ENCODE measurements at places on chromosomes 3 and 15. TPM values are rescaled to one million over a fixed set of nuclear protein-coding genes. Genes with fewer than 3 reads are reported as not detected.

DNA sequence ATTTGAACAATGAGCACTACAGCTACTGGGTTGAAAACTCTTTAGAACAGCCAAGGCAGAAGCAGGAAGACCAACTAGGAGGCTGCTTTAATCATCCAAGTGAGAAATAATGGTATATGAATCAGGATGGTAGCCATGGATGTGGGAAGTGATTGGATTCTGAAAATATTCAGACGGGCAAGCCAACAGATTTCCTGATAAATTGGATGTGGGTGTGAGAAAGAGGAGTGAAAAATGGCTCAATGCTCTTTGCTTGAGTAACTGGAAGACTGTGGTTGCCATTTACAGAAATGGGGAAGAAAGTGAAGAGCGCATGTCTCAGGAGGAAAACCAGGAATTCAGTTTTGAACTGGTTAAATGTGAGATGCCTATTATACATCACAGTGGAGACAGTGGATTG, 50.4 kb downstream of the ISL2 start:
- no peak for DNase-seq

DNA sequence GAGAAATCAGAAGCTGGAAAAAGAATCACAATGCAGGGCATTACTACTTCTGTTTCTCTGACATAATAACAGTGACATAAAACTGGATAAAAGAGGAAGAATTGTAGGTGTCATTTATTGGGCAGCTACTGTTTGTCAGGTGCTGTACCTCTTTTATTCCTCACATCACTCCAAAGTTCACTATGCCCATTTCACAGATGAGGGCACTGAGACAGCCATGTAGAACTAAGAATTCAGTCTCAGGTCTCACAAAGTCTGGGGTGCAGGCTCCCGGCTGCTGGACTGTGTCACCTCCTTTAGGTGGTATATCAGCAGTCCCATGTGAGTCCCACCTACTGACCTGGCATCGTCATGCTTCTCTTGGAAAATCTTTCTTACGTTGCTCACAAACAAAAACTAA, 20.8 kb downstream of the TMEM212 start:
- no peak for DNase-seq

The DAZL gene
- 0.31 TPM for polyA plus RNA-seq

The IGSF11 gene
- polyA plus RNA-seq, result 0.55 TPM

- no peak for DNase-seq
These were observed 239.9 kb downstream of the EPHB1 start for GRCh38 chr3:135034891-135035440.

DNA sequence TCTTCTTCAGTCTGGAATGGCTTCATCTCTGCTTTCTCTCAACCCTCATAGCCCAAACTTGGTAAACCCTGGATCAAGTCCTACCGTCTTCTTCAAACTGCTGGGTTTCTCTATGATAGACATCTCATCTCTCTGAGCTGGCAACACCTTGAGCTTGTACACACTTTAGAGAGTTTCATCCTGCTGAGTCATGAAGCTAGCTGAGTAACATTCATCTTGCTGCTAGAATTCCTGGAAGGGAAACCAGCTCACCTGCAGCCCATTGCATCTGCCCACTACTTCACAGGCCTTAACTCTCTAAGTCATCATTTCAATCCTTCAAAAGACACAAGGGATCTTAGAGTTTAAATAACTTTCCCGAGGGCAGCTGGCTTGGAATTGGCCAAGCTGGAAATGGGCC, 175.5 kb upstream of the RORA start:
- DNase-seq, result no peak

- DNase-seq, result no peak
These were observed 17.5 kb upstream of the SLC25A26 start for GRCh38 chr3:66203275-66203674.

The GOLGA8N gene
- 5.1 TPM for polyA plus RNA-seq

The BTLA gene
- not detected for polyA plus RNA-seq

- DNase-seq, result no peak
These were observed 67.8 kb downstream of the ITGA11 start for GRCh38 chr15:68364028-68364659.

DNA sequence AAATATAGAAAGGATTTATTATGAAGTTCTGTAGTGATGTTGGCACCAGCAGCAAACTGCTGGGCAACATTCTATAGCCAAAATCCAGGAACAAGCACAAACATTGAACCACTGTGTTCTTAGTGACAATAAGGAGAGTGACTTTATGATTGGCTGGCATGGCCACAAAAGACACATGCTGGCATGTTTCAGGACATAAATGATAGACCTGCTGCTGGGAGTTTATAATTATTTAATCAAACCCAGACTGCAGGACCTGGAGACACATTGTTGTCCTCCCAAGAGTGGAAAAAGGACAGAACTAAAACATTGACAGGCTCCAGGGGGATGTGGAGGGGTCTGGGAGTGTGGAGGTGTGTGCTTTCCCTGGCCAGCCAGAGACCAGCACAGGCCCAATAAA, 255.3 kb upstream of the LRTM1 start:
- DNase-seq, result no peak

- DNase-seq, result no peak
These were observed 44.4 kb downstream of the ANXA2 start for GRCh38 chr15:60353245-60353920.

Data from stomach (tissue), 19 donors.